ENCODE measurements at places on chromosomes 12 and 14.
A peak's percentile ranks its signal among the peaks of the same experiment; 100 is the strongest.

DNA sequence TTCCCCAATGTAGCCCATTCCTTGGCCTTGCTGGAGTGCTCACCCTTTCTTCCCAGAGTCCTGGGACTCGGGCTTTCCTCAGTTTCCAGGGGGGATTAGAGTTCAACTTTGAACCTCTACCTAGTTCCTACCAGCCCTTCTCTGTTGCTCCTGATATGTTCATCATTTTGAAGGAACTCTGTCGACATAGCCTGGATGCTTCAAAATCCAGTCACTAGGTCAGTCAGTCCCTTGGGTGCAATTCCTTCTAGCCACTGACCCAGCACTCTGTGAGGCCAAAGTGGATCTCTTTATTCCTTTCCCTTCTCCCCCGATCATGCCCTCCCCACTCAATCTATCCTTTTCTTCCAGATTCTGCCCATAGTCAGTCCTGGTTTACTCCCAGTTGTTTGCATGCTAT lies 72.3 kb upstream of the TMCC3 start:
- DNase-seq, result no peak

DNA sequence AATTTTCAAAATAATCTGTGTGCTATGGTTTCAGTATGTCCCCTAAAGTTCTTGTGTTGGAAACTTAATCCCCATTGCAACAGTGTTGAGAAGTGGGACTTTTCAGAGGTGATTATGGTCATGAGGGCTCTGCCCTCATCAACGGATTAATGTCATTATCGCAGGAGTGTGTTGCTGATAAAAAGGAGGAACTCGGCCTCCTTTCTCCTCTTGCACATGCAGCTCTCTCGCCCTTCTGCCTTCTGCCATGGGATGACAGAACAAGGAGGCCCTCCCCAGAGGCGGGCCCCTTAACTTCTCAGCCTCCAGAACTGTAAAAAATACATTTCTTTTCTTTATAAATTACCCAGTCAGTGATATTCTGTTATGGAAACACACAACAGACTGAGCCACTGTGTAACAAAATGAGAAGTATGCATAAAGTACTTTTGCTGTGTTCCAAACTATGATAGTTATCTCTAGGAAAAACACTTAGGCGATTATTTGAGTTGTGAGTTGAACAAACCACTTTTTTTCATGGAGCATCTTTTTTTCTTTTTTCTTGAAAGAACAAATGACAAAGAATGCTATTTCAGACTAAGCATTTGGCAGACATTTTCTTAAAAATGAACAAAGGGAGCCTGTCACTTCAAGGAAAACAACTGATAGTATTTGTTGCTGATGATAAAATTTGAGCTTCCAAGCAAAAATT lies 134.8 kb upstream of the FUT8 start:
- no peak for DNase-seq

DNA sequence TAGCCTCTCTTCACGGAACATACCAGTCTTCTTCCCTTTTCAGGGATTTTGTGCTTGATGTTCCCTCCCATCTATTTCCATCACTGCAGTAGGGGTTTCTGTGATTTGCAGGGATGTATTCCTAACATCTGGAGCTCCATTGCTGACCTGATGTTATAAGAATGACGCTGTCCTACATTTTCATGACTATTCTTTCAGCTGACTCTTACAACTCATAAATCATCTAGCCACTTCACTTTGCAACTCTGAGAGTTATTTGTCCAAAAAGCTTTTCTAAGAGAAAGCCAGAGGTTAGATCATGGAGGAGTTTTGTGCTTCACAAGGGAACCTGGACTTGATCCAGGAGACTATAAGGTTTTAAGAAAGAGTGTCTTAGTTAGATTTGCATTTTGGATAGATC lies 116.6 kb upstream of the FAR2 start:
- no peak for DNase-seq

DNA sequence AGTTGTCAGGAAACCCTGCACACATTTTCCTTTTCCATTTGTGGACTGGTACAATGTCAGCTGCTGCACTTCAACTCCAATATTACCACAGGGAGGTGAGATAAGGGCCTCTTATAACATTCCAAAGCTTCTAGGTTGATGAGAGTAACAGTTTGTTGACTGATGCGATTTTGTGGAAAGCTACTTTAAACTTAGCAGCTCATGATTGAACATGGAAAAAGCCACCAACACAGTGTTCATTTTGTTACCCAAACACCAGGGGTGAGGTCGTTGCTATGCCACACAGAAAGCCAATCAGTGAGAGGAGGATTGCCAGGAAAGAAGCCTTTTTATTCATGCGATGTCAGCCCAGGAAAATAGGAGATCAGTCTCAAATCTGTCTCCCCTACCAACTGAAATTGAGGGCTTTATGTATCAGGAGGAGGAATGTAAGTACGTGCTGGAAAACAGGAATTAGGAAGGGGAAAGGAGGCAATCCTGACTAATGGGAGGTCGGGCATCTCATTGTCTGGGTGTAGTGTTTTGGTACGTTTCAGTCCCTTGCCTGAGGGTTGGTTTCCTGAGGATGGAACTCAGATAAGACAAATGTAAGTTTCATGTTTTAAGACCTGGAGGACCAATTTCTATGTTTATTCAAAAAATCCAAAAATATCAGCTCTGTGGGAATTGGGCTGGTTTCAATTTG lies 92.7 kb upstream of the PLEKHA5 start:
- no peak for DNase-seq

DNA sequence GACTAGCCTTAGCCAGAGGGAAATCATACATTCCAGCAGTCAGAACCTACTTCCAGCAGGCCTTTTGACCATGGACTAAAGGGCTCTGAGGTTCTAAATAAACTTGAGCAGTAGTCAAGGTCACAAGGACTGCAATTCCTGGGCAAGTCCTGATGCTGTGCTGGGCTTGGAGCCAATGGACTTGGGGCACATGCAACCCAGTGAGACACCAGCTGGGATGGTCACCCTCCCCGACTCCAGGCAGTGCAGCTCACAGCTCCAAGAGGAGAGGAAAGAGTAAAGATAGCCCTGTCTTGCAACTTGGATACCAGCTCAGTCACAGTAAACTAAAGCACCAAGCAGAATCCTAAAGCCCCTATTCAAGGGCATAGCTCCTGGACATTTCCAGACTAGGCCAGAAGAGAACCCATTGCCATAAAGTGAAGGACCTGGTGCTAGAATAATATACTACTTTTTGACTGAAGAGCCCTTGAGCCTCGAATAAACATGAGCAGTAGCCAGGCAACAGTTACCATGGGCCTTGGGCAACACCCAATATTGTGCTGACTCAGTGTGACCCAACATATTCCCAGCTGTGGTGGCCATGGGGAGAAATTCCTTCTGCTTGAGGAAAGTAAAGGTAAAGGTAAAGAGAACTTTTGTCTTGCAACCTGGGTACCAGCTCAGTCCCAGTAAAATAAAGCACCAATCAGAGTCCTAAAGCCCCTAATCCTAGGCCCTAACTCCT lies 226.2 kb upstream of the CLEC14A start:
- no peak for DNase-seq

GRCh38 chr14:94461526-94462218 lies 9.1 kb upstream of the SERPINA11 start:
- no peak for DNase-seq

GRCh38 chr12:82099216-82099615 lies 259.0 kb downstream of the CCDC59 start:
- DNase-seq, result no peak

GRCh38 chr12:62146318-62146717 lies 113.9 kb upstream of the USP15 start:
- DNase-seq, result no peak

- peak; percentile 64 for DNase-seq
Observed at GRCh38 chr14:31419967-31420318, 407 bp downstream of the HEATR5A start.

DNA sequence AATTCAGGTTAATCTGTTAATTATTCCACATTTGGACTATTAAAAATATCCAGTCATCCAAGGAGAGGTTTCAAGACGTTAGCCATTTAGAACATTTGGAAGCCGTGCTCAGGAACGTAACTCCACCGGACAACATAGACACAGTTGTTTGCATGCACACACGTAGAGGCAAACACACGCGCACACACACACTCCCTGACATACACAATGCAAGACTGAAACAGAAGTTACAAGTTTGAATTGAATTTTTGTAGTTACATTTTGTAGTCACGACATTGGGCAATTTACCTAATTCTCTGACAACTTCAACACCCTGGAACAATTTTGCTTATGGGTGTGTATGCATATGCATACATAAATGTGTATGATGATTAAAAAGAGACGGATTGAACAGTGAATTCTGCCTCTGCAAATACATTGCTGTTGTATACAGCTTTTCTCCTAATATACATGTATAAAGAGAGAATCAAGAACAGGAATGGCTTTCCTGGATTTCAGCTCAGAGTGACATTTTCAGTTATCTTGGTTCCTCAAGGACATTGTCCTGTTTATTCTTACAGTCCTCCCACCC lies 298.8 kb downstream of the LRFN5 start:
- DNase-seq, result no peak

- no peak for DNase-seq
Observed at GRCh38 chr14:86756521-86757190, 1226.7 kb downstream of the FLRT2 start.

DNA sequence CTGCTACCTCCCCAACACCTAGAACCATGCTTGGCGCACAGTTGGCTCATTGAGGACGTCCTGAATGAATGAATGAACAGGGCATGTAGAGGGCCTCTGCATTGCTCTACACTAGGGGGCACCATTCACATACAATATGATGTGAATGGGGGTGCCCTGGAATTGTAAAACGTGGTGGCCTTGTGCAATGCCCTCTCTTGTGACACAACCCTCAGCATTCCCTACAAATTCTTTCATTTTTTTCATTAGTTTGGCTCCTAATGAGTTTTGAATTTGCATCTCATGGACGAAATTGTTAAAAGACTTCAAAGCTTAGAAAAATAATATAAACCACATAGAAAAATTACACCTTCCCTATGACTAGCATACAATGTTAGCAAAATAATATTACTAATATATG lies 2.3 kb upstream of the DIO2 start:
- peak; percentile 60 for DNase-seq

DNA sequence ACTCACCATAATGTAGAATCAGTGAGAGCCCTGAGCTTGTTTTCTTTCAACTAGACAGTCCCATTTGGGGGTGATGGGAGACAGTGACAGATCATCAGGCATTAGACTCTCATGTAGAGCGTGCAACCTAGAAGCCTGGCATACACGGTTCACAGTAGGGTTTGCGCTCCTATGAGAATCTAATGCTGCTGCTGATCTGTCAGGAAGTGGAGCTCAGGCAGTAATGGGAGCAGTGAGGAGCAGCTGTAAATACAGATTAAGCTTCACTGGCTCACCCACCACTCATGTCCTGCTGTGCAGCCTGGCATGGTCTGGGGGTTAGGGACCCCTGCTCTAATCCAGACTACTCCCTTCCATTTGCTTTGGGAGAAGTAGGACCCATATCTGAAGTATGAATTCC lies 55.6 kb downstream of the FNTB start:
- no peak for DNase-seq

- no peak for DNase-seq
Observed at GRCh38 chr14:91390165-91390778, 27.3 kb downstream of the CCDC88C start.

DNA sequence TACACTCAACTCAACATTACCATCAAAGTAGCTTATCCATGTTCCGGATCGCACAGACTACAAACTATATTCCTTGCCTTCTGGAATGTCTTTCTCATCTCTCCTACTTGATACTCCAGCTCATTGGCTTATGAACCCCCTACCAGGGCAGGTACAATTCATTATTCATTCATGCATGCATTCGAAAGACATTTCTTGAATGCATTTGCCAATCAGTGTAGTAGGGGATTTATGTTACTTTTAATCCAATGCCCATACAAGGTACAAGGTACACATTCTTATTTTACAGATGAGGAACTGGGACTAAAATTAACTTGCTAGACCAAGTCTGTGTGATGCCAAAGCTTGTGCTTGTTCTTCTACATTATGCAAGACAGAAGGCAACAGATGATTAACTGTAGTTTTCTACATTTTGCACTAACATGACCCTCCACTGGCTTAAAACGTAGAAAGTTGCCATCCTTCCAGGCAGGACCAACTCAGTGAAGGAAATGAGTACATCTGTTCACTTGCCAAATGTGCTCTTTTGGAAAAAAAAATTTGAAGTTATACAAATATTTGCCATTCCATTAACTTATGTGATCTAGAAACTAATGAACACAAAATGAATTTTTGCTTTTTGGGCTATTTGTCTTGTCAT lies 53.8 kb upstream of the KCNJ8 start:
- no peak for DNase-seq

GRCh38 chr12:115351514-115352077 lies 667.6 kb upstream of the TBX3 start:
- DNase-seq, result no peak

GRCh38 chr14:65620195-65620594 lies 207.7 kb downstream of the FUT8 start:
- DNase-seq, result no peak

DNA sequence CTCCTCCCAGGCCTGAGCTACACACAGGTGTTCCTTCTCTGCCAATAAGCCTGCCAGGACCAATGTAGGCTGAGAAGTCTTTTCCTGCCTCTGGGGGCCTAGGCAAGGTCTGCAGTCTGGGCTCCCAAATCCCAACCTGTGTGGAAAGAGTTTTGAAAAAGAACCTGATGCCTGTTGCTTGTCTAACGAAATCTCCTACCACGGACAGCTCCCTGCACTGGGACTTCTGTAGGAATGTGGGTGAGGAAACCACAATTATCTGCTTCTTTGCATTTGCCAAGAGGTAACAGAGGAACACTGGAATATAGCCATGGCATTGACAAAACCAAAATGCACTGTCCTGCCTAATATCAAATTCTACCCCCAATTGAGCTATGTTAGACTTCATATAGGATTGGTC lies 877.0 kb upstream of the TMEM132C start:
- no peak for DNase-seq

DNA sequence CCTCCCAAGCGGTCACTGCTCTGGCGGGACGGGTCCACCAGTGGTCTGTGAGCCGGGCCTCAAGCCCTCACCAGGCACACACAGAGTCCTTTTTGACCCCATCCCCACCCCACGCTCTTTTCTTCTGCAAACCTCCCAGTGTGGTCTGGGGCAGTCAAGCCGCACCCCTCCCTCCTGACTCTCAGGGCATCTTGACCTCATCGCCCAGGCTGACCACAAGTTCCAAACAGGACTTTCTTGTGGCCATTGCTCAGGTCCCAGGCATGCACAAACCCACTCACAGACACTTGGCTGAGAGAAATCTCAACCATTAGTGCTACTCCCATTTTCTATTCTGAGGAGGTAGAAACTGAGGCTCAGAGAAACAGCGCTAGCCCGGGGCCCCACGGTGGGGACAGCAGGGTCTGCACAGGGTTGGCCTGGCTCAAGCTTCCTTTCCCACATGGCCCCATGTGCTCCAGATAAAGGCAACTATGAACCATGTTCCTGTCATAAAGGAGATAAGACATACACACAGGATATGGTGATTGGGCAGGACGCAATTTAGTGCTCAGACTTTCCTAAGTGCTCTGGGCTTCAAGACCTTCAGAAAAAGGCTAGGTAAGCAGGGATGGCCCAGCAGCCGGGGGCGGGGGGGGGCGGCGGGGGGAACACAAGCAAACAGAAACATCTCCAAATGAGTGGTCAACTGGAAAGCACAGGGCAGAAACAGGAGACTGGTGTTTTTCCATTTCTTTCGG lies 69.6 kb downstream of the ITPK1 start:
- DNase-seq, result no peak
